Motor neuron (in vitro differentiated cells): ENCODE measurements at places on chromosomes 2 and 18. TPM values are rescaled to one million over a fixed set of nuclear protein-coding genes. Genes with fewer than 3 reads are reported as not detected.

GPR75 gene
- 1.4 TPM in 2 replicates for total RNA-seq

POTEI gene
- 0.11 and 0.21 TPM in 2 replicates for total RNA-seq

INHA gene
- total RNA-seq = 2.0 and 2.2 TPM in 2 replicates

REG3G gene
- 1.1 and 1.2 TPM in 2 replicates for total RNA-seq

POTEF gene
- 31.2 and 69.6 TPM in 2 replicates for total RNA-seq

MAP3K19 gene
- total RNA-seq = 0.33 and 1.1 TPM in 2 replicates

SOX11 gene
- total RNA-seq = 122 and 136 TPM in 2 replicates

METTL8 gene
- 4.8 and 8.8 TPM in 2 replicates for total RNA-seq

KCNIP3 gene
- 1.8 and 3.5 TPM in 2 replicates for total RNA-seq
